ENCODE measurements at places on chromosomes 2 and 18. TPM values are rescaled to one million over a fixed set of nuclear protein-coding genes. Genes with fewer than 3 reads are reported as not detected.

- DNase-seq: no peak
Measured at GRCh38 chr18:2997846-2998564, 14.9 kb downstream of the LPIN2 start.

MAP4K4 gene
- polyA plus RNA-seq: 115 TPM

DNAJC5G gene
- 0.25 TPM for polyA plus RNA-seq

DNA sequence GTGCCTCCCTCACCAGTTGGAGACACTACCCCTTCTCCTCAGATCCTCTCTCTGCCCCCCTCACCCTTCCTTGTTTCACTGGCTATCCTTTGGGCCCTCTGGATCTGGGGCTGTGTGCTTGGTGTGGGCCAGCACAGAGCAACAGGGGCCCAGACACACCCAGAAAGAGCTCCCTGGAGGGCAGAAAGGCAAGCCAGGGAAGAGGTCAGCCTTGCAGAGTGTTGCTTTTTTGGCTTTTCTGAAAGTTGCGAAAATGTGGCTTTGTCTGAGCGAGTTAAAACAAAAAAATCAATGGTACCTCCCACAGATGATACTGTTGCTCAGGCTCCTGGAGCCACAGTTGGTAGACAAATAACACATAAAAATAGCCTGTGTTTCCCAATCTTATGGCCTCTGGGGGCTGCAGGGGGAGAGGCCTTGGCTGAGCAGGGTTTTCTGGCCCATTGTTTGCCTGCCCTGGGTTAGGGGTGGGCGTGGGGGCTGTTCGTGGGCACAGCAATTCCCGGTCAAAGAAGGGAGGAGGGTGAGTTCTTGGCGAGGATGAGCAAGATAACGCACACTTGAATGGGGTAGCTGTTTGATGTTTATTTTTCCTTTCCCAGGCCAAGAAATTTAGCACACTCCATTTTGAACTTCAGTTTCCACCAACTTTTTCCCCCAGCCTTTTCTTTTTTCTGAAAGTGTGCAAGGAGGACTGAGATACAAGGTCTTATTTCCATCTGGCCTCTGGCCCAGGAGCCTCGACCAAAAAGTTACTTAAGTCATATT is 167.0 kb upstream of the HAAO start:
- no peak for DNase-seq

DNA sequence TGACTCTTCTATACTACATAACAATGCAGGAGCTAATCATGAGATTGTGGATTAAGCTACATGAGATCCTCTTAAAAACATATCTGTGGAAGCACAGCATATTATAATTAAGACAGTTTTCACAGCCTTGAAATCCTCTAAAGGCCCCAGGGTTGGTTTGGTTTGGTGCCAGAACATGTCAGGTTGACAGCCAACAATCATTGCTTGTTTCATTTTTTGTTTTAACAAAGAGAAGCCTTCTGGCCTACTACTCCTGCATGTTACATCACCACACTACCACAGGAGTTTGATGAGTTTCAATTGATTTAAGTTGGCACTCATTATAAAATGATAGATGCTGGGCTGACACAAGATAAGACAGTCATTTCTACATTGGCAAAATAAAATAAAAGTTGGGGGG is 255.9 kb upstream of the ERBB4 start:
- no peak for DNase-seq

DNA sequence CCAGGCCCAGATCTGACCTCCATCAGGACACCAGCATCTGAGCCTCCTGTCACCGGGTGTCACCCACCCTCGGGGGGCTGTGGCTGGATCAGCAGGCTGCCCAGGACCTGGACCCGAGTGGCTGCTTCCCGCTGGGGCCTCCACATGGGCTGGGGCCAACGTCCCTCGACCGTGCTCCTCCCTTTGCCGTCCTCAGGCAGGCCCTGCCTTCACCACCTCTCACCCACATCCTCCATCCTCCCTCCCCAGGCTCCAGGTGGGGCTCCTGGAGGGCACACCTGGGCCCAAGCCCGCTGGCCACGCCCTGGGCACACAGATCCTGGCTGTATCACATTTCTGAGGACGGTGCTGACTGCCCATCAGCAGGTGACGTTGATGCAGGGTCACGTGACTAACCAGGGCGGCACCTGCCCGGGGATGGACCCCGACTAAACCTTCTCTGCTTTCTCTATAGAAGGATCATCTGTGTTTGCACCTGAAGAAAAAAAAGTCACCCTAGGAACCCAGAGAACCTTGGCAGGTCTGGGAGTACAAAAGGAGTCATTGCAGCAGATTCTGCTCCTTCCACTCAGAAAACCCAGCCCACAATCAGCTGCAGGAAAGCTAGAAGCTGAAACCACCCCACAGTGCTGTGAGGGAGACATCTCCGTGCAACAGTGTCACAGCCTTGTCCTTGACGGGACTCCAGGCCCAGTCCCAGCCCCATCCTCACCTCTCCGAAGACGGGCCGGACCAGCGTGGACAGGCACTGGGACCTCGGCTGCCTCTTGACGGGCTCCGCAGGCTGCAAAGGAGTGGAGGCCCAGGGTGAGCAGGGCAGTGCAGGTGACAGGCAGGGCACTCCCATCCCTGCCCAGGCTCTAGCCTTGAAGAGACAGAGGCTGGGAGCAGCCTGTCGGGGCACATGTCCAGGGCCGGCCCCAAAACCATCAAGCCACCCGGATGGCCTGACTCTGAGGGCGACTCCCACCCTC is 11.2 kb downstream of the STK25 start:
- no peak for DNase-seq

TMEM163 gene
- 16.6 TPM for polyA plus RNA-seq

DNA sequence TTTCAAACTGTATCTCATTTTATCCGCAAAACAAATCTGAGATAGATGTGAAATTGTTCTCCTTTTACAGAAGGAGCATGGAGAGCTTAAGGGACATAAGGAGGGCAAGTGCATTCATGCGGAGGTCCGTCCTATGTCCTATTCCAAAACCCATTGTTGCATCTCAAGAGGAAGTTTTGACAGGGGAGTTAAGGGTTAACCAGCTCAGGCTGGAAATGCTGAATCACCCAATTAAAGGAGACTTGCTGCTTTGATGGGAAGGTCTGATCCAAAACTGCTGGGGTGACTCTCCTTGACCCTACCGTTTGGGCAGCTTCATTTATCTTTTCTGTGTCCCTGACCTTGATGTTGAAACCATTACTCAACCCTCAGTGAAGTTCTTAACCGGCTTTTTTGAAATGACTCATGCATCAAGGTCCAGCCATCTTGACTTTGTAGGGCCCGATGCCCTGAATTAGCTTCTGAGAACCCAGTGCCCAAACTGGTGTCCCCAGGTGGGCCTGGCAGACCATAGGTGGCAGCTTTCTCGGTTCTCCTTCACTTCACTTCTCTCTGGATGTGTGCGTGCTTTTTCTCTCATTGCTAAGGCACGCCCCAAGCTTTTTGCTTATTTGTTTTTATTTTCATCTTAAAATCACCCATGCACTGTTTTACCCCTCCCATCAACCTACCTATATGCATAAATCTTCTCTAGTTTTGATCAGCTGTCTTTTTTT is 15.9 kb upstream of the TXNDC2 start:
- no peak for DNase-seq

- no peak for DNase-seq
Measured at GRCh38 chr2:30753630-30754029, 53.6 kb downstream of the CAPN13 start.

GRCh38 chr2:501130-501529 is 176.1 kb downstream of the TMEM18 start:
- DNase-seq: no peak

GRCh38 chr2:204177977-204178522 is 241.5 kb downstream of the ICOS start:
- DNase-seq: no peak

IL36RN gene
- polyA plus RNA-seq: 0.04 TPM

DNA sequence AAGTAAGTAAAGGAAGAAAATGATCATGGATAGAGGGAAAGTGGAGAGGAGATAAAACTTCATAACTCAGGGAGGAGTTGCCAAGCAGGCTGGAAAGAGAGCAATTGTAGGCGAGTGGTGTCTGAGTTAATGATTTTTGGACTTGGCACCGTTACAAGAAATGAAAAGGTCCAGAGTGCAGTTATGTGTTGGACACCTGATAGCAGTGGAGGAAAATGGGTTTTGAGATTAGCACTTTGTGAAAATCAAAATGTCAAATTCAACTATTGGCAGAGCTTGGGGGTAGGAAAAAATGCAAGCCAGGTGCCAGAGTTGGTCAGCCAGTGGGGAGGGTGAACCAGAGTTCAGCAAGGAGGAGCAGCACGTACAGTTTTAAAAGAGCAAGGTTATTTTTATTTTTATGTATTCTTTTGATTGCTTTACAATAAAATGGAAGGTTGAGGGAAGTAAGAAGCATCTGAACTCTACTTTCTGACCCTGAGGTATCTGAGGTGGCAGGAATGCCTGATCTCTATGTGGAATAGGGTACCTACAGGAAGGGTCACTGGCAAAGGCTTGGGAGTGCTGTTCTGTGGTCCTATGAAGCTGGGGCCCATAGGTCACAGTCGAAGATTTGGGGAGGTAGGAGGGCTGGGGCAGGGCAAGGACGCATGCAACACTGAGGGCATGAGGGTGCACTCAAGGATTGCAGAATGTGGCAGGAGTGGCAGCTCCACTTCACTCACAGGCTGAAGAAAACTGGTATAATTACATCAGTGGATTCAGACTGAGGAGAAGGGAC is 127.5 kb downstream of the CD8B2 start:
- DNase-seq: peak; percentile 47

NEURL3 gene
- 0.37 TPM for polyA plus RNA-seq

DNA sequence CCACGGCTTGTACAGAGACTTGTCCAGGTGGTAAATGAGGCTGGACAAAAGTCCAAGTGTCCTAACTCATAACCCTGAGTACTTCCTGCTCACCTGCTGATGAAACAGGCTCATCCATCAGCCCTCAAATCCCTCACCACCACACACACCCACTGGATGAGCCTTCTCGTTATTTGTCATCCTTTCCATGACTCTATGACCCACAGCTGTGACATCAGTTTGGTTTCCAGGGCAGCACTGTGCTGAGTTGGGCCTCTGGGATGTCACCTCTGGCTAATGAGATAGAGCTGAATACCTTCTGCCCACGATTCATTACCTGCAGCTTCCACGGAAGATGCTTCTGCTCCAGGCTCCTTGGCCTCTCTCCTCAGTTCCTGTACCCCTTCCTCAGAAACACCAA is 39.4 kb downstream of the SLC14A2 start:
- DNase-seq: no peak

UGT1A9 gene
- polyA plus RNA-seq: not detected

GRCh38 chr2:236511266-236511665 is 58.4 kb upstream of the ACKR3 start:
- DNase-seq: no peak

GRCh38 chr18:27130065-27130630 is 55.0 kb downstream of the CHST9 start:
- DNase-seq: peak; percentile 13

GRCh38 chr2:155384555-155385123 is 686.1 kb downstream of the KCNJ3 start:
- no peak for DNase-seq

DNA sequence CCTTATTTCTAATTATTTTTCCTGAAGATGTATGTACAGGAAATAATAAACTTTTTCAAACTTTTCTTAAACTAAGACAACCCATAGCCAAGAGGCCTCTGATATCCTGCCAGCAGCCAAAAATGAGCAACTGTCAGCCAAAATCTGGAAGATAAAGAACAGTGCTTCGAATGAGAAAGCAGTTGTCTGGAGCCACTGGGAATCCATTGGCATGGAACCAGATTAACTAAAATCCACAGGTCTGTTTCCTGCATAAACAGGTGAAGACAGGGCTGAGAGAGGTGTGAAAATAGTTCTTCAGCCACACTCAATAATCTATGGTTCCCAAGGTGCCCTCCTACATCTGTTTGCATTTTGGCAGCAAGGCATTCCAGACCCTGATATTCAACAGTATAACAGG is 1076.7 kb upstream of the PIK3C3 start:
- no peak for DNase-seq

CCDC102B gene
- 22.3 TPM for polyA plus RNA-seq

DNA sequence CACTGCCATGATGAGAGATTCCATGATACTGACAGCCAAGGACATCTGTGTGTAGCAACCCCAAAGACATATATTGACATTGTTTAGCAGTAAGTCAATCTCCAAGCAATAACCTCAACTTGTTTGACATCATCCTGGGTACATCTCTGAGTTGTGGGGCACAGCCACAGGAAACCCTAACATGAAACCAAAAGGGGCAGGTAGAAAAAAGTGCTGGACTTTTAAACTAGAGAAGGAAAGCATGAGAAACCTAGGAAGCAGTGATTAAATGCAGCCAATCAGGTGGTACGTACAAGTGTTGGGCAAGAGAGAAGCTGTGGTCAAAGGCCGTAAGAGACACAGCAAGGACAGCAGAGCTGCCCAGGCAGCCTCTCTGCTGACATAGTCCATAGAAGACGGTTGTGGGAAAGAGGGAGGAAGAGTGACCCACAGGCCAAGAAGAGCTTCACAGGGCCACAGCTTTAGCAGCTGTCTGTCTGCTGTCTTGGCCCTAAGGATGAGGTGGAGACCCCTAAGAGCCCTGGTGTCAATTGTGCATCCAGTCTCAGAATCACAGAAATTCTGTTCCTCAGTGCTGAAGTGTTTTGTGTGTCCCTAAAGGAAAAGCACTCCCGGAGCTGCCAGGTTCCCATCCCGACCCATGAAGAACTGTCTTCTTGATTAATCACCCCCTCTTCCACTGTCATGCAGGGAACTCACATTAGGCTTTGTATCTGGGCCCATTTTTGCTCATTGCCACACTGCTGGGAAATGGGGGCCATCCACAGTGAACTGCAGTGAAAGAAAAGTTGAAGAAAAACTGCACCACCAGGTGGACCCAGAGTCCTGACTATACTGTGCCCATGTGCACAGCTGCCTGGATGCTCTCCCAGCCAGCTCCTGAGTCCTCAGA is 25.4 kb upstream of the CHN1 start:
- DNase-seq: peak; percentile 42

DNA sequence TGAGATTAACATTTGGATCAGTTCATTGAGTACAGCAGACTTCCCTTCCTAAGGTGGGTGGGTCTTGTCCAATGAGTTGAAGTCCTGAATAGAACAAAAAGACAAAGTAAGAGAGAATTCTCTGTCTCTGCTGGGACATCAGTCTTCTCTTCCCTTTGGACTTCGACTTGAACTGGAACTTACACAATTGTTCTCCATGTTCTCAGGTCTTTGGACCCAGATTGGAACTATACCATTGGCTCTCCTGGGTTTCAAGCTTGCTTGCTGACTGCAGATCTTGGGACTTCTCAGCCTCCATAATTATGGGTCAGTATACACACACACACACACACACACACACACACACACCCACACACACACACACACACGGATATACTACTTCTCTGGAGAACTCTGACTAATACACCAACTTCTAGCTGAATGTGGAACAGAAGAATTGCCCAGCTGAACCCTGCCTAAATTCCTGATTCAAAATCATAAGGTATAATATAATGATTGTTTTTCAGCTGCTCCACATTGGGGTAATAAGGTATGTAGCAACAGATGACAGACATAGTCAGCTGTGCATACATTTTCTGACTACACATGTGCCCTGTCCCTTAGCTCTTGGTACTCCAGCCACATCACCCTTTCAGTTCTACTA is 214.0 kb downstream of the TGIF1 start:
- no peak for DNase-seq

All from left lung (tissue), 14 donors.